Stimulated activated CD4-positive, alpha-beta T cell treated with anti-CD3 and anti-CD28 coated beads, Interleukin-2, amount 100 ng/mL, for 48 hours (primary cell): ENCODE measurements at places on chromosomes 12 and 14.
A peak's percentile ranks its signal among the peaks of the same experiment; 100 is the strongest.

DNA sequence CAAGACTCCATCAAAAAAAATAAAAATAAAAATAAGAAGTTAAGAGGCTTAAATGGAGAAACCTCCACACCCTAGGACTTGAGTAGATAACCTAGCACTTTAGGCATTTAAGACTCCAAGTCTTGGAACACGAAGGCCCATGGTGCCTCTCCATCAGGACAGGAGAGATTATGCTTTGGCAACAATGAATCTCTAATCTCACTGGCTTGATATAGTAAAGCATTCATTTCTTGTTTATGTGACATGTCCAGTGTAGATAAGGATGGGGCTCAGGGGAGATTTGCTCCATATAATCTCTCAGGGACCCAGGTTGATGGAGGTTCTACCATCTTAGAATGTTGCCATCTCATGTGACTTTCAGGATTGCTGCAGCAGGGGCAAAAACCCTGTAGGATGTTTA, 117.7 kb upstream of the FUT8 start:
- DNase-seq, result no peak

DNA sequence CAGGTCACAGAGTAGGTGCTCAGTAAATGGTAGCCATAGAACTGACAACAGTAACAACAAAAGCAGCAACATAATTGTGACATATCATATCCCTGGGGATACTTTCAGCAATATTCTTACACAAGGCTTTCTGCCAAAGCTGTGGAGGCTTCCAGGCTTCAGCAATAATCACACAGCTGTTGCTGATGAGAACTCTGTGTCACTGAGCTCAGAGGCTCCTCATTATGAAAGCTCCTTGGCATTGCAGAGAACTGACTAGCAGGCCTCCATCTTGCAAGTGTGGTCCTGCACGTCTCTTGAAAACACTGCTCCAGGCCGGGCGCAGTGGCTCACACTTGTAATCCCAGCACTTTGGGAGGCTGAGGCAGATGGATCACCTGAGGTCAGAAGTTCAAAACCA, 97.3 kb upstream of the BTG1 start:
- no peak for DNase-seq

GRCh38 chr12:90959538-90960139, 4.7 kb upstream of the CCER1 start:
- DNase-seq, result peak; percentile 7

- DNase-seq, result no peak
These were observed 110.1 kb upstream of the TBX3 start for GRCh38 chr12:114794049-114794558.

DNA sequence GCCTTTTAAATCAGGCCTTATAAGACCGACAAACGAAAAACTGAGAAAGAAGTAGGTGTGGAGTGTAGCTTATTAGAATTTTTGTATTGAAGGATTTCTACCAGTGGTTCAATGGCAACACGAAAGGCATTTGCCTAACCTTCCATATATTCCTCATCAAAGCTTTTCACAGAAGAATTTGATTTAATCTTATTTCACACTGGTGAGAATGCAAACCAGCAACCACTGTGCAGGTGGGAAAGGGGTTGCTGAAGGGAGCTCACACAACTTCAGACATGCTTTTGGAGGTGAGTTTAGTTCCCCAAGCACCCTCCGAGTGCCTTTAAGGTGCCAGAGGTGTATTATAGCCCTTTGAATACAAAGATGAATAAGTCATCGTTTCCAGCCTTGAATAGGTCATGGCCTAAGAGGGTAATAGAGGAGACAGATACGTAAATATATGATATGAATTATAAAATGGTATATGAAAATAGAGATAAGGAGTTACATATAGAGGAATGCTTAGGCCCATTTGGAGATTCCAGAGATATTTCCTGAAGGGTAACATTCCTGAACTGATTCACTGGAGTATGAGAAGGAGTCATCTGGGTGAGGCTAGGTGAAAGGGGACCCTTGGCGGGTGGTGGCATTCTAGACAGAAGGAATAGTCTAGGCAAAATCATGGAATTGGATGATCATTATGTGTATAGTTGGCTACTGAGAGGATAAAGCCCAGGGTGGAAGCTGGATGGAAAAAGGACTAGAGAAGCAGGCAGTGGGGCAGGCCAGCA, 6.4 kb downstream of the ERP27 start:
- no peak for DNase-seq

- DNase-seq, result no peak
These were observed 658.5 kb upstream of the MGAT4C start for GRCh38 chr12:86914721-86915120.

GRCh38 chr12:3795492-3796133, 42.7 kb upstream of the CRACR2A start:
- DNase-seq, result no peak

GRCh38 chr14:37369425-37369824, 171.7 kb downstream of the MIPOL1 start:
- DNase-seq, result no peak

- no peak for DNase-seq
These were observed 14.4 kb downstream of the ADCY6 start for GRCh38 chr12:48774516-48774915.
